ENCODE measurements at places on chromosomes 4 and X.

- no peak for DNase-seq
Observed at GRCh38 chr4:137576446-137576845, 44.2 kb upstream of the PCDH18 start.

DNA sequence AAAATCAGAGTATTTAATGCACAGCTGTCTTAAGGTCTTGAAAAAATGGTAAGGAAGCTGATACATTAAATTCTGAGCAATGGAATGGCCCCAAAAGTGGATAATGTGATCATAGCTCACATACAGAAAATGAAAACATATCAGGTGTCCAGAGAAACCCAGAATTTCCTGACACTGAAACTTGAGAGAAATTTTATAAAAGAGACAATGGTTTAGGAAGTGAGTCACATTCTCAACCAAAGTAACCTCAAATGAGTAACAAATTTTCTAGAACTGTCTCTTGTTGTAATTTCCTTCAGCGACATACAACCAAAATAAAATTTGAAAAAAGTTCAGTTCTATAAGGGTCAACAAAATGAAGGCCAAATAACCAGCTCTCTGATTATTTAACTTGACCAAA, 37.4 kb upstream of the PACRGL start:
- DNase-seq = no peak

- no peak for DNase-seq
Observed at GRCh38 chr4:171583790-171584189, 229.4 kb upstream of the GALNTL6 start.

DNA sequence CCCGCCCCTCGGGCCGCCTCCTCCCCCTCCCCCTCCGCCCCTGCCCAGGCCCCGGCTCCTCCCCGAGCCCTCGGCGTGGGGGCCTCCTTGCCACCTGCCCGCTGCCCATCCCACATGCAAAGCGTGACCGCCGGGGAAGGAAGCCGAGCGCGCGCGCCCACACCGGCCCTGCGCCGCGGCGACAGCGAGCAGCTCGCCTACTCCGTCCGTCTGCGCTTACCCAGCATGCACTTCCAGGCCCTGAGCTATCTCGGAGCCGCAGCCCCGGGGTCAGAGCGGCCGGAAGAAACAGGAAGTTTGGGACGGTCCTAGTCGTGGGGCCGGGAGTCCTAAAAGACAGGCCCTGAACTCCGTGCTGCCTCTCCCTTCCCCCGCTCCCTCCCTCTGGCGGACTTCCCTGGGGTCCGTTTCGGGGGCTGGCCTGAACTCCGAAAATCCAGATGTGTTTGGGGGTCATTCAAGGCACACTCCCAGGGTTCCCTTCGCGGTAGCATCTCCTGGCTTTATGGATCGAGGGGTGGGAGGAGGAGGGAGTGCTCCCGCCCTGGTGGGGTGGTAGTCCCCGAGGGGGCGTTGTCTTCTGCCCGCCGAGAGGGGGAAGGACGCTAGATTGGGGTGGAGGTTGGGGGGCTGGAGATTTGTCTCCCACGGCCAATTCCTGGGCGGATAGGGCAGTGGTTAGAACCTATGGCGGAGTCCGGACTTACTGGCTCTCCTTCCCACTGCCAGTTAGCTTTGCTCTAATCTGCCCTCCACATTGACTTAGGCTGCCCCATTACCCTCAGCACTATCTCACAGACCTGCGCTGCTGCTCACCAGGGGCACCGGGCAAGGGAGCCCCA, 25.0 kb upstream of the BCORL1 start:
- DNase-seq = no peak

GRCh38 chrX:100315566-100315965, 94.5 kb downstream of the PCDH19 start:
- DNase-seq = no peak

- DNase-seq = no peak
Observed at GRCh38 chr4:69224891-69225290, 10.3 kb upstream of the UGT2B11 start.

- DNase-seq = no peak
Observed at GRCh38 chr4:185142564-185142911, 528 bp upstream of the SLC25A4 start.

- DNase-seq = no peak
Observed at GRCh38 chr4:86521373-86521969, 72.6 kb upstream of the PTPN13 start.

GRCh38 chrX:68363984-68364383, 69.3 kb downstream of the OPHN1 start:
- DNase-seq = no peak

DNA sequence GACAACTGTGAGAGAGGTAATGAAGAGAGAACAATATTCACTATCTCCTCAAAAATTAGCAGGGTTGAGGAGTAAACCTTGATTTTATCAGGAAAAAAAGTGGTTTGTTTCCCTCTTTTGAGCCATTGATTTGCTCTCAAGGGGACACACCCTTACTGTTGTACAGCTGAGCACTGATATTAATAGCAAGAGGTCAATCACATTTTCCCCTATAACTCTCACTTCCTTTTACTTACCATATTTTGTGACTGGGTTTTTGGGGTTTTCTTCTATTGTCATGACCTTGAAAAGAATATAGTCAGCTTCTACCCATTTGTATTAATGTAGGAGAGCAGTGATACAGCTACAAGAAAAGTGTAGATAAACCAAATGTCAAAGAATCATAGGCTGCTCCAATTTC, 70.2 kb upstream of the LONRF3 start:
- no peak for DNase-seq

DNA sequence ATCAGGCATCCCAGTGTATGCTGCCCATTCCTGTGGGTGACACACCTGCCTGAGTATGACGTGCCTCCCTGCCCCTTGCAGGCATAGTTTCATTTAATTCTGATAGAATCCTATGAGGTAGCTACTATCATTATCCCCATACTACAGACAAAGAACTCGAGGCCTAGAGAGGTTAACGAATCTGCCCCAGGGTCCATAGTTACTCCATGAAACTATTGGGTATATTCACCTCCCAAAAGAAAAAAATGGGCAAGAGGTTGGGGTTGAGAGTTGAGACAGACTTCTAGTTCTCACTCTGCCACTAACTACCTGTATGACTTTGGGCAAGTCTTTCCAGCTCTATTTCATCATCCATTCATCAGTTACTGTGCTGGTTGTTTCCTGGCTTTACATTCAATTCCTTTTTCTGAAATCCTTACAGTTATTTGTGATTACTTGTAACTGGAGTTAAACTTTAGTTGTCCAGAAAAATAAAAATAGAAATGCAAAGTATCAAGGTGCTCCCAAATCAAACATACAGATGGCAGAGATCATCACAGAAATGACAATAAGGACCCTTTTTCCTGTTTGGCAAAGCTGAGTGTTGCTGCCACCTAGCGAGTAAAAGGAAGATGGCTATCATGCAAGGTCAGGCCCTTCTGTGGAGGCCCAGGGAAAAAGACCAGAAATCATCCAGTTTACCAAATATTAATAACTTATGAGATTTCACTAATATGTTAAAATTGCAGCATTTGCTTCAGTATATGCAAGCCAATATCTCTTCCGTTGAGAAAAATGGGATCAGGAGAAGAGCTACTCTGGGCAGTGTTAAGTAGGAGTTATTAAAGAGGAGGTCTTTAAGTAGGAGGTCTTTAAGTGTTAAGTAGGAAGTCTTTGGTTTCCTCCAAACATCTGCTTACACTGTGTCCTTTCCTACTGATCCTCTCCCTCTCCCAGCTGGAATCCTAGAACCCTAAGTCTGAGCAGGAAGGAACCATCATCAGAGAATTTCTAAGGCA, 17.1 kb upstream of the MAP7D3 start:
- DNase-seq = peak; percentile 14

GRCh38 chr4:147104768-147105167, 159.1 kb upstream of the TTC29 start:
- no peak for DNase-seq

GRCh38 chr4:119233750-119234149, 21.2 kb downstream of the USP53 start:
- no peak for DNase-seq

DNA sequence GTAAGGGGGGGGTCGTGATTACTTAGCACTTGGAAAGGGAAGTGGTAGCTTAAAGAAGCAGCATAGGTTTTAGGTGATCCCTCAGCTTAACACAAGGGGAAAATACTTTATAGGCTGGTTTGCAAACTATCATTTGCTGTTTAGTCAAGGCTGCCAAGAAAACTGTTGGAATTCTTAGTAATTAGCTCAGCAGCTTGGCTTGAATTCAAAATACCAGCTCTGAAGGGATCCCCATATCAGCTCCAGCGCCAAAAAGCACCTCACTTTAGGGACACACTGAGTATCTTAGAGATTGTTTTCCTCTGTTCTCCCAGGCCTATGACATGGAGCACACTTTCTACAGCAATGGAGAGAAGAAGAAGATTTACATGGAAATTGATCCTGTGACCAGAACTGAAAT, 8.8 kb downstream of the TNMD start:
- no peak for DNase-seq

GRCh38 chr4:40173470-40173875, 23.4 kb upstream of the RHOH start:
- DNase-seq = no peak

GRCh38 chrX:23012162-23012561, 12.4 kb downstream of the DDX53 start:
- DNase-seq = no peak

DNA sequence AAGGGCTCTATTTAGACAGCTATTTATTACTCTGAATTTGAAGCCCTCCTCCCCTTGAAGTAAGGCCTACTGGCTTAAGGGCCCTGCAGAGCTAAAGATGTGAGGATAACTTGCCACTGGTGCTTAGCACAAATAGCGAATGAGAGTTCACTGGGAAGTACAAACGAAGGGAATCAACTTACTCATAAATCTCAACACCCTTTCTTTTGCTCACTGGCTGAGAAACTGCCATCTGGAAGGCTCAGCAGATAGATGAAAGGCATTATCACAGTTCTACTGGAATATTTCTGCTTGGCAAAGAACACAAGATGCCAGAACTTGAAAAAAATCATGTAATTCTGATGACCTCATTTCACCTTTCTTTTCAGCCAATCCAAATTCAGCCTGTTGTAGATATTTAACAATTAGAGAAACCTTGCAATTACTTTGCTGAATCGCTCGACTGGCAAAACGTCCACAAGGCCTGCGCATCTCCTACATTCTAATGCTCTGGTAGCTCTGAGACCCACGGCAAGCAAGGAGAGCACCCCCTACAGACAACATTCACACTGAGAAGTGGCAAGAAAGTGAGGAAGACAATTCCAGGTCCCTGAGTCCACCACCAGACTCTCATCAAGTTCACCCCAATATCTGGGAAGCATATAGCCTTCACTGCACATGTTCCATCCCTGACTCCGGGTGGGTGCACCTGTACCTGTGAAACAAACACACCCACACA, 27.5 kb downstream of the TSPAN5 start:
- DNase-seq = no peak

DNA sequence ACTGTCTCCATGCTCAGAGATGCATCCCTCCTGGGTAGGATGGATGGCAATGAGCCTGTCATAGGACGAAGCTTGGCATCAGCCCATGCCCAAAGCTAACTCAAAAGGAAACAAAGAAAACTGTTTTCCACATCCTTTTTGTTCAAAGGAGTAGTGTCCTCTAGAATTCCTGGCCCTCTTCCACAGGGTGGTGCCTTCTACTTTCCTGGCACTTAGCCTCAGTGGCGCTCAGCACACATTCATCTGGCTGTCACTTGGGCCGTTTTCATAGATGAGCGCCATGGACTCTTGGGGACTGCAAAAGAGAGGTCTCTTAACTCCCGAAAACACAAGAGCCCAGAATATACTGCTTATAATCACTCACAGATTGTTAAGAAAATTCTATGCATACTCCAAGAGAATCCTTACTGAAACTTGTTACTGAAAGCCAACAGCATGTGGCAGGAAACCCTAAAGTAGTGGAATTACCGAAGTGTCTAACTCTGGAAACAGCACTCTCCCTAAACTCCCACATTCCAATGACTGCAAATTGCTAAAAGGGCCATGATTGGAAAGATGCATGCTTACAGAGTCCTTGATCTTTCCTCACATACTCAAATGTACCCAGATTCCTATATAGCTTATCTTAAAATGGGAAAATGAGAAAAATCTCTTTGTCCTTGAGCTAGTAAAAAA, 110.0 kb downstream of the HS6ST2 start:
- no peak for DNase-seq

DNA sequence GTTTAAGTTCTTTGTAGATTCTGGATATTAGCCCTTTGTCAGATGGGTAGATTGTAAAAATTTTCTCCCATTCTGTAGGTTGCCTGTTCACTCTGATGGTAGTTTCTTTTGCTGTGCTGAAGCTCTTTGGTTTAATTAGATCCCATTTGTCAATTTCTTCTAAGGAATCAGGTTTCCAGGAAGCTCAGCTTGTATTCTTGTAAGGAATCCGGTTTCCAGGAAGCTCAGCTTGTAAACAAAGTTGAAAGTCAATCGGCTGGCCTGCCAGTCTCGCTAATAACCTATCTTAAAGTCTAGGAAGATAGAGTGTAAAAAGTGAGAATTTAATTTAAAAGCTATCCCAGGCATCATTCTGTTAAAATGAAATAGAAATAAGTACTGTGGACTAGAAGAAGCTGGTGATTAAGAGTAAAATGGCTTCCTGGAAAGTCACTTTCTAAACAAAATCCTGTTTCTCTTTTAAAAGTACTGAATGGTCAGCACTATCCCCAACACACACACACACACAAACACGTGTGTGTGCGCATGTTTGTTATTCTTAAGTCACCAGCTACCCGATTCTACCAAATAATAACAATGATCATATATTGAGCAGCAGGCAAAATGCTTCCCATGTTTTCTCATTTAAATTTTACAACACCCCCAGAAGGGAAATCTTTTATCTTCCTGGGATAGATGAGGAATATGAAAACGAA, 171.7 kb downstream of the PAPSS1 start:
- DNase-seq = no peak

DNA sequence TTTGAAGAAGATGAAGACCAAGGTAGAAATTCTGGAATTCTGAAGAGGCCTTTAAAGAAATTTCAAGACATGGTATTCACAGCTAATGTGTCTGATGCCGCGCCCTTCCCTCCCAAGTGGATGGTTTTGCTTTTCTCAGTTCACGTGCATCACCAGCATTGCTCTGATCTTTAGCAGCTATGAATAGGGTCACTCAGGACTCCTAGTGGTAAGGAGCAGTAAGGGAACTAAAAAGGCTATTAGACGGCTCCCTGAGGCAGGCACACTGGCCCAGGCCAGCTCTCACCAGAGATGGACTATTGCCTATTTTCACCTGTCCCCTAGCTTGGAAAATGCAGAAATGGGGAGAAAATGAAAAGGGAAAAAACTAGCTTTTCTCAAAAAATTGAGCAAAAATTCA, 447.5 kb upstream of the RASGEF1B start:
- DNase-seq = no peak
